ENCODE measurements at places on chromosomes 7 and 10.

DNA sequence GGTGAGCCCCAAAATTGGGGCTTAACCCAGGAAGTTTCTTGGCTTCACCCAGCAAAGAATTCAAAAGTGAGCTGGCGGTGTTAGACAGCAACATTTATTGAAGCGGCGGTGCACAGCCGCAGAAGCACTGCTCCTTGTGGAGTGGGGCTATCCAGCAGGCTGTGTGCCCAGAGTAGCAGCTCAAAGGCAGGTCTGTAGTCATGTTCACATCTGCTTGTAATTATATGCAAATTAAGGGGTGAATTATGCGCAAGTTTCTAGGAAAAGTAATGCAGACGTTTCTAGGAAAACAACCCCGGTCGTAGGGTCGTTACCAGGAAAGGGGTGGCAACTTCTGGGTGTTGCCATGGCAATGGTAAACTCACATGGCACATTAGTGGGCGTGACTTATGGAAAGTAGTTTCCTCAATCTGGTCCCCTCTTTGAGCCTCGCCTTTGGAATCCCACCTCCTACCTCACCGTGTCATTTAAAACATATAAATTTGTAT lies 13.7 kb upstream of the KBTBD2 start:
- peak; percentile 60 for DNase-seq

GRCh38 chr7:115805458-115805857 lies 225.1 kb downstream of the TFEC start:
- no peak for DNase-seq

GRCh38 chr7:65338346-65338745 lies 35.3 kb upstream of the ZNF92 start:
- no peak for DNase-seq

DNA sequence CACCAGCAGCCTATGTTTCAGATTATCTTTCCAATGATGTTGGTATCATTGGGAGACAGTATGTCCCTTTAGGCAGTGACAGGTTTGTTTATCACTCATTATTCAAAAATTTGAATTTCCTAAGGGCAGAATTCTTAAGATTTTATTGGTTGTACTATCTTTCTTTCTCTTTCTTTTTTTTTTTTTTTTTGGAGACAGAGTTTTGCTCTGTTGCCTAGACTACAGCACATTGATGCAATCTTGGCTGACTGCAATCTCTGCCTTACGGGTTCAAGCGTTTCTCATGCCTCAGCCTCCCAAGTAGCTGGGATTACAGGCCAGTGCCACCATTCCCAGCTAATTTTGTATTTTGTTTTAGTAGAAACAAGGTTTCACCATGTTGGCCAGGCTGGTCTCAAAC lies 111.2 kb downstream of the PON1 start:
- no peak for DNase-seq

DNA sequence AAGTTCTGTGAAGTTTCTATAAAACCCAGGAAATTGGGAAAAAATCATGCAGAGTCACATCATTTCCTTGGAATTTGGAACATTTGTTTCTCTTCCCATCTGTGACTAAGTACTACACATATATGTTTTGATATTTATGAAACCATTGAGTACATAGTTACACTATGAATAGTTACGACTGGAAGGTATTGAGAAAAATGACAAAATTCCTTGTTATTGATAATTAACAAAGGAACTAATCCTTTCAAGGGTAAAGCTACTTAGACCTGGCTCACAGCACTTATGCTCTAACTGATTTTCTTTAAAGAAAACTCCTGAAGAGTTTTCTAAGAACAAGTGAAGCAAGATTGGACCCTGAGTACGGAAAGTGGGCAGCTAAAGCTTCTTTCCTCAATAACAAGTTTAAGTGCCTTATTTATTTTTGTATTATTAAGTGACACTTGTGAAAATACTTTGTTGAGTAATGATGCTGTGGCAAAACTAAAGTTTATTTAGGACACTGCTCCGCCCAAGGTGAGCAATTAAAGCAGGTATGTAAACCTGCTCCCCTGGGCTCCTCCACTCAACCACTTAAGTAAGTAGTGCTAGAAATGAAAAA lies 12.0 kb upstream of the GLCCI1 start:
- no peak for DNase-seq

DNA sequence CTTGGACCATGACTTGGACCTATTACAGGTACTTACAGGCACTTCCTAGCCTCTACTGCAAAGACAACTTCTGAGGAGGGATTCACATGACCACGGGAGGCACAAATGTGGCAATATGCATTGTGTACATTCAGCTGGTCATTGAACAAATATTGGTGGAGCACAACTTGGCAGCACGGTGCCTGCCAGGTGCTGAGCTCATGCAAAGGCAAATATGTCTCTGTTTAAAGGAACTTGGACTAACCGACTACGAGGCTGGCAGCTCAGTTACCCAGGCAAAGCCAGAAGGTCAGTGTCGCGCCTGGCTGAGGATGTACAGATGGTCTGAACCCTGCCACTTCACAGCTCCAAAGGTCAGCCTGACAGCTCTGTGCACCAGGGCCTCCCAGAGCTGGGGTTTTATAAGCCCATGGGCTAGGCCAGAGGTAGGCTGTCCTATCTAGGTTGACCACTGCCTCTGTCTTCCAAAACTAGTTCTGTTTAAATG lies 6.1 kb downstream of the DENND11 start:
- DNase-seq, result no peak

DNA sequence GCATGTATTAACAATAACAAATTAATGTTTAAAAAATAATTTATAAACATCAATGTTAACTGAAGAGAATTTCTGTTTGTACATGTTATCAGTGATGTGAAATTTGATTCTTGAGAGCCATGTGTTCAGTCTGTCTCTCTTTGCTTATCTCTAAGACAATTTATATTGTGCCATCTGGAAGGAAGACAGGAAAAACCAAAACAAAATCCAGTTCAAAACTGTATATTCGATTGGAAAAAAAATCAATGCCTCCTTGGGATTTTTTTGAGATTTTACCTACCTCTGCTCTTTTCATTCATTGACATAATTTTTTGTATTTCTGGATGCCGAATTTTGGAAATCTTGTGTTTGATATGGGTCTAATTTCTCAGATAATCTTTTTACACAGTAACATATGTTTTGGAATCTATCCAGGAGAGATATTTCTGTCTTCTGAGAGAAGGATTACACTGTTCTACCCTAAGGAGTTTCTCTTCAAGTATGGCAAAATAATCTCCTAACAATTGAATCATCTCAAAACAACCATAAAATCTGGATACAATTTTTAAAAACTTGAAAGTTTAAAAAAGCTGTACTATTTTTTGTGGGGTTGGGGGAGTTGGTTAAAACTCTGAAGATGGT lies 311.9 kb upstream of the GNAI1 start:
- no peak for DNase-seq

- no peak for DNase-seq
These were observed 40.9 kb upstream of the PAPSS2 start for GRCh38 chr10:87618566-87619423.

All from activated T-cell treated with anti-CD3 and anti-CD28 coated beads for 48 hours (primary cell).